ENCODE measurements at places on chromosomes 16 and 17.

- DNase-seq = no peak
These were observed 129.7 kb upstream of the C17orf78 start for GRCh38 chr17:37246085-37246484.

DNA sequence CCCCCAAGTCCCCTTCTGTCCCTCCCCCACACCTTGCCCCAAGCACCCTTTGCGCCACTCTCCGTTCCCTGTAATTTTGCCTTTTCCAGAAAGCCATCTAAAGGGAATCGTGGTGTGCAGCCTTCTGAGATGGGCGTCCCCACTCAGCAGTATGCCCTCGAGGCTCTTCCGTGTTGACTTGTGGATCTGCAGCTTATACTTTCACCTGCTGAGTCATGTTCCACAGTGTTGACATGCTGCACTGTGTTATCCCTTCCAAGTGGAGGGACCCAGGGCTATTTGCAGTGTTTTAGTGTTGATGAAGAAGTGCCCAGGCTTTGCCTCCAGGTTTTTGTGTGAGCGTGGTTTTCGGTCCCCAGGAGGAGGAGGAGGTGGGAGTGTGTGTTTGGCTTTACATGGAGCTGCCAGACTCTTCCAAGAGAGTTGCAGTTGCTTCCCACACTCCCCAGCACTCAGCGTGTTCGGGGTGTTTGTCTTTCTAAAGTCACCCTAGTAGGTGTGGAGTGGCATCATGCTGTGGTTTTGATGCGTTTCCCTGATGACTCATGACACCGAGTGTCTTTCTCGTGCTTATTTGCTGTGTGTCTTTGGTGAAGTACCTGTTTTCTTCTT is 32.1 kb upstream of the JPT2 start:
- DNase-seq = peak; percentile 47

DNA sequence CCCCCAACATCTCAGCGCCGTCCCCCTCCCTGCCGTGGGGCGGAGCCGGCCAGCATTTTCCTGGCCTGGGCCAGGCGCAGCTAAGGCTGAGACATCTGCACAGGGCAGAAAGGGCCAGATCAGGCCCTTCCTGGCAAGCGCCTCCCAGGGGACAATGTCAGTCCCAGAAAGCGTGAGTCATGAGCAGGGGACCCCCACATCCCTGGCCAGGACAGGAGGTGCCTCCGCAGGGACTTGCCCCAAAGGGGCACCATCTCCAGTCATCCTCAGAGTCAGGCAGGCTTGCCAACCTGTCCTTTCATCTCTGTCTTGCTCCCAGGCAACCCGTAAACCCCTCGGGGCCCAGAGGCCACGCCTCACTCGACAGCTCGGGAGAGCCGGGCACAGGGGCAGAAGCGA is 43.2 kb downstream of the SOCS1 start:
- no peak for DNase-seq

- DNase-seq = no peak
These were observed 910 bp upstream of the RAMP2 start for GRCh38 chr17:42759982-42760651.

DNA sequence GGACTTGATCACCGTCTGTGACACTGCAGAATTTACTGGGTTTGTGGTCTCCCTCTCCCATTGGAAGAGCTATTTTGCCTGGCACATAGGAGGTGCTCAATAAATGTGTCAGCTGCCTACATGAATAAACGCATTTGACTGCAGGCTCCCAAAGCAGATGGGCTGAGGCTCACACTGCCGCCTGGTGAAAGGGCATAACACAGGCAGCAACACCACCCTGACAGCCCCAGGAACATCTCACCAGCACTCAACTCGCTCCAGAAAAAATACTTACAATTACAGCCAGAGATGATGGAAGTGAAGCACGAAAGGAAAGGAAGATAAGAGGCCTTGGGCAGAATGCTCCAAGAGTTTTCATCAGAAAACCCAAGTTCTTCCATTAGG is 73.9 kb downstream of the RPH3AL start:
- no peak for DNase-seq

DNA sequence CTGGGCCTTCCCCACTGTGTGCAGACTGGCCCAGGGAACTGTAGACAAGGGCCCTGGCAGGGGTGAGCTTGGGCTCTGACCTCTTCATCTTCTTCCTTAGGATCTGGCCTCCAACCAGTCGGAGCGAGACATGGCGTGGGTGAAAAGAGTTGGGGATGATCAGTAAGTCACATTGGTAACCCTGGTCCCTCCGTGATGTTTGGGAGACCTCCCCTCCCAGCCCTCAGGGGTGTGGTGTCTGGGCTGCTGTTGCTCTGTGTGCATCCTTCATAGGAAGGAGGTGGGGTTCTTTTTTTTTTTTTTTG is 5.5 kb downstream of the TBKBP1 start:
- DNase-seq = no peak

- no peak for DNase-seq
These were observed 167.7 kb upstream of the WSCD1 start for GRCh38 chr17:5902181-5903140.

DNA sequence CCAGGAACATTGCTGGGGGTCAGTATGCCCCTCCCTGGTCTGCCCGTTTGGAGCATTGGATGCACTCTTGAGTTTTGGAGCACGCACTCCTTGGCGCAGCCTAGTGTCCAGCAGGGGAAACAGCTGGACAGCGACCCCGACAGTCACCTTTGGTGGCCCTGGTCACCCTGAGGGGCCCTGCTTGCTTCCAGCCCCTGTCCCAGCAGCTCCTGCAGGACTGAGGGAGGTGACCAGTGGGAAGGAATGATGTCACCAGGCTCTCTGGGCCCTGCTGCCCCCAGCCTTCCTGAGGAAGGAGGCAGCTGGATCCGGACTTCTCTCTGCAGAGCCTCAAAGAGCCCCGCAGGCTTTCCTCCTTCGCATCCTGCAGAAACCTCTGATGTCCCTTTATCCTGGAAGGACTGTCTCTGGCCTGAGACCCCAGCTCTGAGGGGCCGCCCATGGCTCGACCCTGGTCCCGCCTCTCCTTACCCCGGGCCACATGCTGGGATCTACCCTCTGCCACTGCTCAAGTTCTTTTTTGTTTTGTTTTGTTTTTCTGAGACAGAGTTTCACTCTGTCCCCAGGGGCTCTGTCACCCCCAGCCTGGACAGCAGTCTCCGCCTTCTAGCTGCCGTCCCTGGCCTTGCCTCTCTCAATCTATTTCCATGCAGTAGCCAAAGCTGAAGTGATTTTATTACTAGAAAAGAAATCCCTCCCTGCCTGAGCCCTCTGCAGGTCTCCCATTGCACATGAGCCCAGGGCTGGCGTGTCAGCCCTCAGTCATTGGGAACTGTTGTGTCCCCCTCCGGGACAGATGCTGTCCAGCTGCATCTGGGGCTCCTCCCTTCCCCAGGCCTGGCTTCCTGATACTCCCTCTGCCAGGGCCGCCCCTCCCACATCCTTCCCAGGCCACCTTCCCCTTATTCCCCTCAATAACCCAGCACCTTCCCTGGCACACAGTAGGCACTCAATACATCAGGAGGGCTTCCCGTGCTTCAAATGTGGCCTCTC is 11.6 kb downstream of the ZSCAN10 start:
- DNase-seq = no peak

GRCh38 chr17:10051112-10051511 is 146.0 kb upstream of the RCVRN start:
- DNase-seq = no peak
